ENCODE measurements at places on chromosomes 7 and 10.

GRCh38 chr10:7968510-7969112, 85.9 kb upstream of the GATA3 start:
- no peak for DNase-seq

DNA sequence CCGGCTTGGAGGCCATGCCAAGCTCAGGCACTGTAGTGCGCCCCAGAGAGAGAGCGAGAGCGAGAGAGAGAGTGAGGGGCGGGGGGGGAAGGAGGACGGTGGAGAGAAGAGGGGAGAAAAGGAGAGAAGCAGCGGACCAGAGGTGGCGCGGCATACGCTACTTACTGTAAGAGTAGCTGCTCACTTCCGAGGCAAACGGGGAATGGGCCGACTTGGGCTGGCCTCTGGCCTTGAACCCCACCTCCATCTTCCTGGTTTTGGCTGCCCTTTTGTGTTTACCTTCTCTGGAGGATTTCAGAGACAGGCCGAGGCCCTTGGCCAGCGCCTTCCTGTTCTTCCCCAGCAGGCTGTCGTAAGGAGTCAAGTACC, 66.9 kb downstream of the TNRC18 start:
- no peak for DNase-seq

DNA sequence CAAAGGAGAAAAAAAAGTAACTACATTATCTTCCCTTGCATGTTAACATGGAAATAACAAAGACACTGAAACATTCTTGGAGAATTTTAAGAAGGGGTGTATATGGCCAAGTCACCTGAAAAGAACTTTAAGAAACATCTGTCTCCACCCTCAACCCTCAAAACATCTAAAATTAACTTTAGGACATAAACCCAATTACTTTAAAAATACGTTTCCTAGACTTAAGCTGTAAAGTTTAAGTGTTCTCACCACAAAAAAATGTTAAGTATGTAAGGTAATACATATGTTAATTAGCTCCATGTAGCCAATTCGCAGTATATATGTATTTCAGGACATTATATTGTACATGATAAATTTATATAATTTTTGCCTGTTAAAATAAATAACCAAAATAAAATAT, 71.1 kb upstream of the GLCCI1 start:
- no peak for DNase-seq

- DNase-seq = no peak
Observed at GRCh38 chr10:102473445-102474331, 22.3 kb upstream of the C10orf95 start.

- DNase-seq = no peak
Observed at GRCh38 chr10:81116990-81117389, 579.3 kb downstream of the SH2D4B start.

GRCh38 chr7:33497051-33497450, 367.7 kb downstream of the BBS9 start:
- no peak for DNase-seq

DNA sequence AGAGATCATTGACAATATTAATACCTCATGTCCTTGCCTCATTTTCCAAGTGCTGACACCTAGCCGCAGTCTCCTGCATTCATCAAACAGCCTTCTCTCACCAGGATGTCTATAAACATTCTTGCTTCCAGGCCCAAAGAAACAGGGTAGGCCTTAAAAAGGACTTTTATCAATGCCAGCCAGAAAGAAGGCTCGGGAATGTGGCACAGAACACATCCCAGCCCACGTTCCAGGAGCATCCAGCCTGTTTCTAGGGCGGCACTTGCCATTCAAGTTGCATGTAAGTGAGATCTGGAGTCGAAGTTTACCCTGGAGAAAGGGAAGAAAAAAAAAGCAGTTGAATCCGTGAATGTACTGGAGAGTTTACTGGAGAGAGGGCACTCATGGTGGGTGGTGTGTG, 1083.1 kb downstream of the KCNMA1 start:
- no peak for DNase-seq

DNA sequence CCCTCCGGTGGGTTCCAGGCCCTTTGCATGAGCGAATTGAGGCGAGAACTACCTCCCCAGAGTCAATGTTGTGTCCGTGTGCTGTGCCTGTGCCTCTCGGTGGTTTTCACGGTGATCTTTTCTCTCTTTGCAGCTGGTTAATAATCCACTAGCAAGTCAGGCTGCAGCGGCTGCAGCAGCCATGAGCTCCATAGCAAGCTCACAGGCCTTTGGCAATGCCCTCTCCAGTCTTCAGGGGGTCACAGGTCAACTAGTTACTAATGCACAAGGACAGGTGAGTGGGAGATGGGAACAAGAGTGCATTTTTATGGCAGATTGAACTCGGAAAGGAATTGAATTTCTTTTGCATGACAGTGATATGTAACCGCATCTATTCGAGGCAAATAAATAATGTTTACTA, 159.7 kb upstream of the YAE1 start:
- no peak for DNase-seq

- DNase-seq = no peak
Observed at GRCh38 chr10:60122190-60122589, 215.8 kb upstream of the CCDC6 start.

DNA sequence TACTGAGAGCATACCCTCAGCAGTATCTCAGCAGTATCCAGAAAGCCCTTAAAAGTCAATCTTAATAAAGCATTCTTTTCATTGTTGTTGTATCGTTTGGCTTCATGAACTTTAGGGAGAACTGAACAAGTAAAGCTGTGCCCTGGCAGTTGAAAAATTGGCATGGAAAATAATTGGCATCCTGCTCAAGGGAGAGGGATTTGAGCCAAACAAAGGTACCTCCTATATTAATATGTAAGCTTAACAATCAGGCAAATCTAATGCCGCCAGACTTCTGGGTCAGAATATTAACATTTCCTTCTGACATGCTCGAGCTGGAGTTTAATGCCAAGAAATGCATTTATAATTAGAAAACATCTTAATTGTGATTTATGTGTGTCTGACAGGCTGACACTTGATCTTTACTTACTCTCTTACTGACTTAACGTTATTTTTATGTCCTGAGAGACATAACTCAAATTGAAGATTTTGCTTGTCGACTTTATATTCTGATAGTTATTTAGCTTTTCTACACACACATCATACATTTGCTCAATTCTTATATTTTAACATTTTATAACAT, 42.1 kb upstream of the PCDH15 start:
- DNase-seq = peak; percentile 51

GRCh38 chr7:105872491-105872890, 3.9 kb downstream of the ATXN7L1 start:
- no peak for DNase-seq

GRCh38 chr7:101557421-101557820, 71.7 kb downstream of the MYL10 start:
- DNase-seq = no peak

DNA sequence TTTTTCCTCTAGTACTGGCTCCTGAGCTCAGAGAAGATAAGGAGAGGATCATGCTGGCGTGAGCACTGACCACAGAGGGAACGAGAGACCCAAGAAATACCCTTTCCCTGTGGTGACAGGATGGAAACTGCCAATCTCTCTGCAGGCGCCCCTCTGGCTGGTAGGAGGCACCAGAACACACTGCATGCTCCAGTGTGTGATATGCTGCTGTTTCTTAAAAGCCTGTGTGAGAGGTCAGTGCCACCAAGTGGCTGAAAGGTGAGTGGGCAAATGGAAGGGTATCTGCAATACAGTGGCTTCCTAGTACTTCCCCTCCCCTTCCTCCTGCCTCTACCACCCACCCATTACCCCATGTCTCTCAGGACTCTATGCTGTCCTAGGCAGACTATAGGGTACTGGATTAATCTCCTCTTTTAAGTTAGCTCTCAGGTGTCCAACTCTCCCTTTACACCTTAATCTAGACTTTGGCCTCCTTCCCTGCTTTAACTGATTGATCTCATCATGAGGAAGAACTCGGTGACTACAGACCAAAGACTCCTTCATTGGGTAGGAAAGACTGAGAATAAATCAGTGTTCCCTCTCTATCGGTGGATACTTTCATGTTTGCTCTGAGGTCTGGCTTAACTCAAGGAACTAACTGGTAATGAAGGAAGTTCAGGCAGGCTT, 283.6 kb downstream of the ADRA2A start:
- peak; percentile 18 for DNase-seq

GRCh38 chr10:73823391-73823790, 12.0 kb upstream of the NDST2 start:
- no peak for DNase-seq

GRCh38 chr10:127313996-127314700, 117.8 kb upstream of the INSYN2A start:
- no peak for DNase-seq

DNA sequence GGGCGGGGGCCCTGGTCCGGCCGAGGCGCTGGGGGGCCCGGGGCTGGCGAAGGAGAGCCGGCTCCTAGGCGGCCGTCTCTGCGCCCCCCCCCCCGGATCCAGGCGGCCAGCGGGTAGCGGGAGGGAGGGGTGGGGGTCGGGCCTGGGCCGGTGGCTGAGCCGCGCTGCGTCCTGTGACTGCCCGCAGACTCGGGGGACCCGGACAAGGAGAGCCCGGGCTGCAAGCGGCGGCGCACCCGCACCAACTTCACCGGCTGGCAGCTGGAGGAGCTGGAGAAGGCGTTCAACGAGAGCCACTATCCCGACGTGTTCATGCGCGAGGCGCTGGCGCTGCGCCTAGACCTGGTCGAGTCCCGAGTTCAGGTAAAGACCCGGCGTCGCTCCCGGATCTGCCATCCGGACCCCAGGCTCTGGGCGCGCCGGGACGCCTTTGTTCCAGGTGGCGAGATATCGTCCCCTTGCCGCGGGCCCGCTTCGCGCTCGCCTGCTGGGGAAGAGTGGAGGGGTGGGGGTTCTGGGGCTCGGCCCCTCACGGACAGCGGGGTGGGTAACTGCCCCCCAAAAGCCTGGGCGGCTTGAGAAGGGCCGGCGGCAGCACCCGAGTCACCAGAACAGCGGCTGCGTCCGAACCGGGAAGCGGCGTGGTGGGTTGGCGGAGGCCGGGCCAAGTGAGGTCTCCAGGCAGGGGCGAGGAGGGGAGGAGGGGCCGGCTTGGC, 819 bp downstream of the UNCX start:
- peak; percentile 19 for DNase-seq

DNA sequence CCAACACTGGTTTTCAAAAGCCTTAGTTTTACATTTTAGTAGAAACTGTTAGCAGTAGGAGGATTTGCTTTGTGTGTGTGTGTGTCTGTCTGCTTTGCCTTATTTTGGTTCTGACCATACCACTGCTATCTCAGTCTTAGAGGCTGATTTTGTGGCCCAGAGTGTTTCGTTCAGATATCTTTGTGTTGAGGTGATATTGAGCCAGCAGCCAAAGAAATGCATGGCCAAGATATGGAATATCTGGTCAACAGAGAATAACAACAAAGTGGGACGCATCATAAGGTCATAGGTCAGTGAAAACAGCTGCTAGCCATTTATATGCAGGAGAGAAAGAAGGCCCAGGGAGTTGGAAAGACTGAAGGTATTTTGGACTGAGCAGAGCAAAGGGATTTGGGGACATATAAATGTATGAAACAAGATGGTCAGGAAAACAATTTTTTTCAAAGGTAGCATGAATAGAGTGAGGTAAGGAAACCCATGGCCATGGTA, 47.7 kb downstream of the KIAA1217 start:
- no peak for DNase-seq

DNA sequence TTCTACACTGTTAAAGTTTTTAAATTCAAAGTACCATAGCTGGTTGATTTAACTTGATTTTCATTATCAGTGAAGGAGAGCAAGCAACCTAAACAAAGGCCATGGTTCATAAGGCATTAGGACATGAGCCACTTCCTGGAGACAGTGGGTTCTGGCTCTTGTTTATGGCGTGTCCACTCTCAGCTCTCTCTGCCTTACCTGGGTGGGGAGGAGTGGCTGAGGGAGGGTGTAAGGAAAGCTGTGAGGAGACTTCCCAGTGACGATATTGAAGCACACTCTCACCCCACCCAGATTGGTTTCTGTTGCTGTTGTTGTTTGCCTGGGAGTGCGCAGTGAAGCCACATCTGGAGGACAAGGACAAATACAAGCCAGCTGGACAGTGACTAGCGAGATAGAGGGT, 365.3 kb upstream of the FZD8 start:
- DNase-seq = no peak

GRCh38 chr7:111952783-111953182, 253.4 kb downstream of the DOCK4 start:
- DNase-seq = no peak

GRCh38 chr10:98125940-98126631, 8.4 kb upstream of the R3HCC1L start:
- peak; percentile 21 for DNase-seq

GRCh38 chr10:110416776-110417711, 80.7 kb upstream of the DUSP5 start:
- no peak for DNase-seq

- peak; percentile 7 for DNase-seq
Observed at GRCh38 chr10:69202332-69202731, 17.8 kb upstream of the HKDC1 start.

DNA sequence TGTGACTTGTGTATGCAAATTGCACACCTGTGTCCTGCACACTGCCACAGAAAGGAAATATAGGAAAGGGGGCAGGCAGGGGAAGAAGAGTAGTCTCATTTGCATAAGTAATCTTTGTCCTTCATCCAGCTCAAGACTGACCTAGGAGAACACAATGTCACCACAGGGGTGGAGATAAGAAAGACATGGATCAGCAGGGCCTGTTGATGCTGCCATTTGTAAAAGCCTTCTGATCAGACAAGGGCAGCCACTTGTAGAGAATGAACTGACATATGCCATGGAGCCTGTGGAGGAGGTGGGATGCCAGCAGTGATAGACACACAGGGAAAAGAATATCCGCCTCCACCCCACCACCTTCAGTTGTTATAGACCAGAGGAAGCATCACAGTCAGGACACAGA, 528.9 kb downstream of the HTR7 start:
- no peak for DNase-seq

DNA sequence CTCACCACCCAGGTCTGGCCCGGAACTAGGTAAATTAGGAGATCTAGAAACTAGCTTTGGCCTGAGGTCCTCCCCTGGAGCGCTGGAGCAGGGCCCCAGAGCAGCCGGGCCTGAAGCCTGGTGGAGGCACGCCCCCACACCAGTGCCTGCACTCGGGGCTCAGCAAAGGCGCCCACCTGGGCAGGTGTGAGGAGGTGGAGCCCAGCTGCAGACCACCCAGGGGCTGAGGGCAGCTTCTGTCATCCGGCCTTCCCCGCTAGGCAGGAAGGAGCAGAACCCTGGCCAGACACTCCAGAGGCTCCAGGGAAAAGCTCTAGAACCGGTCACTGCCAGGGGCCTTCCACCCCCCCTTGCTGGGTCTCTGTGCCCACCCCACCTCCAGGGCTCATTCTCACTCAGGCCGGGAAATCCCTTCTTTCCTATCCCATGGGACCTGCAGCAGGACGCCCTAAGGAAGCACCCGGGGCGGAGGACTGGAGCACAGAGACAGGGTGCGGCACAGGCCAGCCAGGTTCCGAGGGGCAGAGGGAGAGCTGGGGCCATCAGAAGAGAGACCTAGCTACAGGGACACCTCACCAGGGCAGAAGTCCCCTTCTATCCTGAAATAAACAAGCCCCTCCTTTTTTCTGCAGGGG, 161.2 kb downstream of the NRF1 start:
- no peak for DNase-seq
